ENCODE measurements at places on chromosomes 3 and 15.

DNA sequence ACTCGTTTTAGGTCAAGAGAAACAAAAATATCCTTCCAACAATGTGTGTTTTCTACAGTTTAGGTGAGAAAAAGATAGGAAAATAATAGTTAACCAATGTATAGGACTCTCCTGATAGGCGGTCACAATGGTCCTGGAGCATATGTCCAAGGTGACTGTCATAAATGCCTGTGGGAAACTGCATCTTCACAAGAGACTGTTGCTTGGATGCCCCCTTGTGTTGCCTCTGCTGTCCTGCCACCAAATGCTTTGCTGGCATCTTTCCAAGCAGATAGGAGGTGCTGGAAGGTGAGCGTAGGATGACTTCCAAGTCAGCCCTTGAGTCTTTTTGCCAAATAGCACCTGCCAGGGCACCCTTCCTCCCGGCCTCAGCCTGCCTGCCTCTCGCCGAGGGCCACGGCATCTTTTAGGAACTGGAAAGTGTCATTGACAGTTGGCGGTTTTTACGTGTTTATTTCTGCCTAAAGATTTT, 24.1 kb upstream of the SACM1L start:
- peak; percentile 77 for DNase-seq

- no peak for DNase-seq
Measured at GRCh38 chr15:80429964-80430363, 25.8 kb downstream of the ARNT2 start.

- no peak for DNase-seq
Measured at GRCh38 chr15:38247336-38247735, 5.3 kb upstream of the SPRED1 start.

DNA sequence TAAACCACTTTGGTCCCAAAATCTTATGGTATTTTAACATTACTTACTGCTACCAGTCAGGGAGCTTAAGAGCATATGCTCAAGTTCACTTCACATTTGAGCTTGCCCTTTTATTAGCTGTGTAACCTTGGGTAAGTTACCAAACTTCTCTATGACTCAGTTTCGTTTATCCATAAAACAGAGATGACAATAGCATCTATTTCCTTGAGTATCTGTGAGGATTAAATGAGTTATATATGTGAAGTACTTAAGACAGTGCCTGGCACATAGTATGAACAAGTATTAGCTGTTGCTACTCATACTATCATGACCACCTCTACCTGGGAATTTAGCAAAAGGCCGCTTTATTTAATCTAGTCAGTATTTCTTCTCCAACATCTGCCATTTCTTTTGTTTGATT, 5.9 kb downstream of the ATOSA start:
- DNase-seq: no peak

DNA sequence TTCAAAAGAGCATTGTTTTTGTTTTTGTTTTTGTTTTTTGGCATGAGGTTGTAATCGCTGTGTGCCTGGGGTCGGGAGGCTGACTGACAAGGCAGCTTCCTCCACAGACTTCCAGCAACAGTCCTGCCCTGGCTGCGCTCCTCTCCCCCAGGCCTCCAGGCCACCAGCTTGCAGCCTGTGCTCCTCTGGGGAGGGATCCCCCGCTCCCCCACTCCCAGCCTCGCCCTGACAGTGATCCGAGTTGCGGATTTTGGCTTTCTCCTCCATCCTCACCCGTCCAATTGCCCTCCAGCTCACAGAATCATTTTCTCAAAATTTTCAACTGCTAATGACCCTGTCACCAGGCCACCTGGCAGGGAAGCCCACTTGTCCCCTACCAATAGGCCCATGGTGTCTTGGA, 36.5 kb upstream of the PCSK6 start:
- DNase-seq: no peak

DNA sequence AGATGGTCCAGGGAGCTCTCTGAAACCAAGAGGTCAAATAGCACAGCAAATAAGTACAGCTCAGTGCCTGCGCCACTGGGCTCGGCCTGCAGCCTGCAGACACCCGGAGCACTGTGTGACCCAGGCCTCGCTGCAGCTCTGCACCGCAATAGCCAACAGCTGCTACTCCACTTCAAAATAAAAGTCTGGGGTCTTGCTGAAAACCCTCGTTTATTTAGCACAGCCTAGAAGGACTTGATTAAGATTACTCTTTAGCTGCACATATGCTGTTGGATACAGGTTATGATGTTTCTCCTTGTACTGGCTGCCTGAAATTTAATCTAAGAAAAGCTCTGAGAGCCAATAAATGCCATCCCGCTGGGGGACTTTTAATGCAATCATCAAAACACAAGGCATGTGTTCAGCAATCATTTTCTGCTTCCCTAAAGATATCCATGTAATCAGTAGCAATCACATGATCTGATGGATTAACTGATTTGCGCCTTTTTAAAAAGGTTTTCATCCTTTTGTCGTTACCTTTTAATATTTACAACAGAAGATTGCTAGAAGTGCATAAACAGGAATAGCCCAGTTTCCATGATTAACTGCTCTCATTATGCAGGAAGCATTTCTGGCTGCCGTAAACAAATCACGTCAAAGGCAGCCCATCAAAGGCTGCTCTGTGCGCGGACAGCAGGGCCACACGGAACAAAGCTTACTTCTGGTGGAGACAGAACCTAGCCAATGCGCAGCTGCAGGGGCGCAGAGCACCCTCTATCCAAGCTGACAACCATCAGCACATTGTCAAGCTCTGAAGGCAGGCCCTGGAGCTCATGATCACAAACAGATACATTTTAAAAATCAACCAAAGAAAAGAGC, 58.8 kb downstream of the CLASP2 start:
- DNase-seq: peak; percentile 28

DNA sequence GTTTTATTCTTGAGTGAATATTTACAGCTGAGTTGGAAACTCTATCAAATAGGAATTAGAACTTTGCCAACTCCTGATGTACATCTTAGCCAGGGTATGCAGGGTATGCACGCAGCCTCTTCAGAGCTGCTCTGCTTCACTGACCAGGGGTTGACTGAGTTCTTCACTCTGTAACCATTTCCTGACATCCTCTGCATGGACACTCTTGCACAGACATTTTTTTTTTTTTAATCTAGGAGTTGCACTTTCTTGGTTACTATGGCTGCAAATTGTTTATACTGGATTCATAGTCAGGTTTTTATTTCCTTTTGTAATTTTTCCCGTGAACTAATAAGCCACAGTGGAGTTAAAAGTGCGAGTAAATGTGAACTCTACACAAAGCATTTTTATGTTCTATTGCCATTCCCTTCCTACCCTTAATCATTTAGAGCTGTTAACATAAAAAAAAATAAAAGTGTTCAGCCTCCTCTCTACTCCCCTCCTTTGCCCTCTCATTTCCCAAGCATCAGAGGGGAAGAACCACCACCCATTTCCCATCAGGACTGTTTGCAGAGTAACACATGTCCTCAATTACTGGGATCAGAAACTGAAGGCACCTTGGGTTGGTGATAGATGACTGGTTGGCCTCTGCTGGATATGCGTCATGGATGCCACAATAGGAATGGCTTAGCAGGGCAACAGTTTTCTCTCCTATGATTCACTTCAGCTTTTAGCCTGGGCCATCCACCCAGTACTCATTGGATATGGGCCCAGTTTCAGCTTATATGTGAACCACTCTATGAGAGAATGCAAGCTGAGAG, 54.0 kb downstream of the DUT start:
- no peak for DNase-seq

GRCh38 chr3:32401556-32402081, 10.0 kb downstream of the CMTM7 start:
- DNase-seq: peak; percentile 55

GRCh38 chr3:112038863-112039262, 4.3 kb downstream of the TMPRSS7 start:
- peak; percentile 17 for DNase-seq
